Fibroblast of the aortic adventitia (primary cell): ENCODE measurements at places on chromosomes 16 and 17. TPM values are rescaled to one million over a fixed set of nuclear protein-coding genes. Genes with fewer than 3 reads are reported as not detected.
A peak's percentile ranks its signal among the peaks of the same experiment; 100 is the strongest.

DNA sequence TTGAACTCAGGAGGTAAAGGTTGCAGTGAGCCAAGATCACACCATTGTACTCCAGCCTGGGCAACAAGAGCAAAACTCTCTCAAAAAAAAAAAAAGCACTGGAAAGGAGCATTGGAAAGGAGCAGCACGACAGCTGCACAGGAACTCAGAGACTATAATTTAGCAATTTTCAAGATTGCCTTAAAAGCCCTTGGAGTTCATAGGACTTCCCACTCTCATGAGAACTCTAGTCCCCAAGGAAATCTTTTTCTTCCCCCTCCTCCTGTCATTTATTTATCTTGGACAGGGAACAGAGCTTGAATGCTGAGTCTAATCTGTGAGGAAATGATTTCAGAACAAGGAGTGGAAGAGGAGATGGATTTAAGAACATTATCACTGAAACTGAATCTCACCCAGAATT lies 69.0 kb downstream of the PLXDC1 start:
- peak; percentile 94 for DNase-seq

- peak; percentile 96 for DNase-seq
These were observed 20.6 kb downstream of the VPS53 start for GRCh38 chr17:693791-694638.

GRCh38 chr16:14164916-14165662 lies 94.0 kb downstream of the MRTFB start:
- DNase-seq = no peak

- DNase-seq = no peak
These were observed 20.6 kb upstream of the CDH15 start for GRCh38 chr16:89150981-89151380.

GRCh38 chr17:6040504-6040903 lies 29.7 kb upstream of the WSCD1 start:
- no peak for DNase-seq

- peak; percentile 33 for DNase-seq
These were observed 29.0 kb upstream of the RNPS1 start for GRCh38 chr16:2296661-2297505.

GRCh38 chr17:75240394-75241142 lies 20.8 kb downstream of the GGA3 start:
- peak; percentile 68 for DNase-seq

DNA sequence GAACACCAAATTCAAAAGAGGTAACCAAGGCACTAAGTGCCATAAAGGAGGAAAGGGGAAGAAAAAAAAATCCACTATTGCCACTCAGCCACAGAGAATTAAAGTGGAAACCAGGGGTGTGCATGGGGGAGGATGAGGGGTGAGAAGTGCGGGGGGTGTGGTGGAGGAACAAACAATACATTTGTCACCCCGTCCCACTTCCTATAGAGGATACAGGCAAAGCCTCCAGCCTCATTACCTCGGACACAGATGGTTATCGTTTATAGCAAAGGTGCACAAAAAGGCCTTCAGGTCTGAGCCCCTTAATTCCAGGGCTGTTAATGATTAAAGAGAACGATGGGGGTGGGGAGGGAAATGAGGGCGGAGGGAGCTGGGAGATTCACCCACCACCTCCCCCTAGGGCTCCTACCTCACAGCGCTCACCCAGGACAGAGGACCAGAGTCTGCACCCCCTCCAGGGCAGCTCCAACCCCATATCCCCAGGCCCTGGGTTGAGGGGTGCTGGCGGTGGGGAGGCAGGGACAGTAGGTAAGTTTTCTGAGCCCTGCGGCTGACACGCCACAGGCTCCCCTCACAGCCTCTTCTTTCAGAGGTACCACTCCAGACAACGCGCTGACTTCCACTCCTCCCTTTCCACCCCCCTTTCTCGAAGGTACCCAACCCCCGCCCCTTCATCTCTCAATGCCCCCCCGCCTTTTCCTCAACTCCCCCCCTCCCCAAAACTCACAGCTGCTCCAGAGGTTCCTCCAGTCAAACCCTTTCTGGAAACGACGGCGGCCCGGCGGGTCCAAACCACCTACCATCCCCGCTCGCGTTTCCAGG lies 470 bp downstream of the DCUN1D3 start:
- no peak for DNase-seq

DNA sequence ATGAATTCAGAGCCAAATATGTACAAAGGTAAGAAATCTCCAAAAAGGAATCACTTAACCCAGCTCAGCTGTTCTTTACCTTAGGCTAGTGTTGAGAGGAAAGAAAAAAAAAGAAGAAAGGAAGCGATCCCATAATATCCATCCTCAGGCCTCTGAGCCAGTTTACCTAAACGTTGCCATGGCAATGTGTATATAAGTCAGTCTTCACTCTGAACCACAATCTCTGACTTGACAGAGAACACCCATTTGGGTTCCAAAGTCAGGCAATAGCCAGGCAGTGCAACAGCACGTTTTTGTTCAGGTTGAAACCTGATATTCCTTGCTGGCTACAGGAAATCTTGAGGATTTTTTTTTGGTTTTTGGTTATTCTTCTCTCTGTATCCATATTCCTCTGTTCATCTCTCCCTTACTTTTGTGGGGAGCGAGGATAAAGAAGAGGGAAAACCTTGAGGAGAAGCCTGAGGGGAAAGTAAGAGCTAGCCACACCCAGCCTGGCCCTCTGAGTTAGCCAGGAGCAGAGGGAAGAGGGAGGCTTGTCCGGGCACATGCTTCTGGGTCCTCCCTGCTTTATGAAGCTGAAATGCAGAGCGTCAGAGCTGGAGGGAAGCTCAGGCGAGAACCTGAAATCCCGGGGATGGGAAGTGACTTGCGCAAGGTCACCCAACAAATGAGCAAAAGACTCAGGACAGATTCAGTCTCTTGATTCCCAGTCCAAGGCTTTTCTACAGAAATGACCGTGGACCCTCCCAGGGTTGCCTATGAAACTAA lies 152.7 kb downstream of the SOX9 start:
- no peak for DNase-seq

- no peak for DNase-seq
These were observed 200.3 kb upstream of the NOG start for GRCh38 chr17:56393156-56393555.

- DNase-seq = no peak
These were observed 54.6 kb downstream of the TBC1D16 start for GRCh38 chr17:79981090-79981489.

- DNase-seq = no peak
These were observed 20.3 kb downstream of the NF1 start for GRCh38 chr17:31114956-31115555.

- DNase-seq = peak; percentile 67
These were observed 9.2 kb upstream of the CD300A start for GRCh38 chr17:74457146-74457819.

DNA sequence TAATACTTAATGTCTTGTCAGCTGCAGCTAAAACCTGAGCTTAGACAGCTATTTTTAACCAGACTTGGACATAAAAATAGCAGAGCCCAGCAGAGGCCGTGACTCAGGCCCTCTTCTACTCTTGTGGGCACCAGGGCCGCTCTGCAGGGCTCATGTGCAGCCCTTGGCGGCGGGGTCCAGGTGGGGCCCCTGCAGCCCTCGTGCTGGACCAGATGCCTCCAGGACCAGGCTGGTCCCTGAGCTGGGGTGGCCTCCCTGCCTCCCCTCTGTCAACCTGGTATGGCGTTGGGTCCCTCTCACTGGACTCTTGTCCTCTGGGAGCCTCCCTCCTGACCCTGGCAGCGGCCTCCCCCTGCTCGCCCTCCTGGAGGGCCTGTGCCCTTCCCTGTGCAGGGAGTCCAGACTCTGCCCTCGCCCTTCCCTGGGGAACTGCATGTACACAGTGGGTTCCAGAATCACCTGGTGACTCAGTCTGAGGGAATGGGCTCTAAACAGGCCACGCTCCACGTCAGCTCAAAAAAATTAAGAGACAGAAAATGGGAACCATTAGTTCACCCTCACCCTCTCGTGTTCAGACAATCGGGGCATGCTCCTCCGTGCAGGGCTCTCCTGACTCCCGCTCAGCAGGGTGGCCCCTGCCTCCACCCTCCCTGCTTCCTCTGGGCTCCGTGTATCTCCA lies 9.7 kb downstream of the CDK5R1 start:
- DNase-seq = peak; percentile 55

DNA sequence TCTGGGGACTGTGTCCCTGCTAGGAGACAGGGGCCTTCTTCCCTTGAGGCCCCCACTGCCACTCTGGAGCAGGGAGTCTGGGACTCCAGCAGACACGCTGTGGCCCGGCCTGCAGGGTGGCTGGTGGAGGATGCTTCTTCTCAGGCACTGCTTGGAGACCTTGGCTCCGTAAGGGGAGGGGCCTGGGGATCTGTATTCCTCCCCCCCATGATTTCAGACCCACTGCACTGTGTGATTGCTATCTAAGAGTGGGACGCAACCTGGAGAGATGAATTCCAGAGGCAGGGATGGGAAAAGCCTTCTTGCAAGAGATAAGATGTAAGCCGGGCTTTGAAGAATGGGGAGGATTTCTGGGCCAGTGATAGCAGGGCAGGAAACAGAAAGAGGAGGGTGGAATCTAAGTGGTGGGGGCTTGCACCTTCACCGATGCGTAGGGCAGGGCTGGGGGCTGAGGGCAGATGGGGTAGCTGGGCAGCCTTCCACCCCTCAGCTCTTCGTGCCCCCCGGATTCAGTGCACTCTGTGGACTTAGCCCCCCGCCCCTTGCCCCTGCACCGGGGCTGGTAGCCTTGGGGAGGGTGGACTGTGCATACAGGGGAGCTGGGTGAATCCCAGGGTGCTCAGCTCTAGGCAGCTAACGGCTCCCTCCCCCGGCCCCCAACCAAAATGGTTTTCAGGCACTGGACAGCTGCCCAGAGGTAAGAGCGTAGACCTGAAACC lies 5.2 kb upstream of the GSE1 start:
- DNase-seq = no peak

GRCh38 chr16:85927959-85928358 lies 29.0 kb downstream of the IRF8 start:
- no peak for DNase-seq

DNA sequence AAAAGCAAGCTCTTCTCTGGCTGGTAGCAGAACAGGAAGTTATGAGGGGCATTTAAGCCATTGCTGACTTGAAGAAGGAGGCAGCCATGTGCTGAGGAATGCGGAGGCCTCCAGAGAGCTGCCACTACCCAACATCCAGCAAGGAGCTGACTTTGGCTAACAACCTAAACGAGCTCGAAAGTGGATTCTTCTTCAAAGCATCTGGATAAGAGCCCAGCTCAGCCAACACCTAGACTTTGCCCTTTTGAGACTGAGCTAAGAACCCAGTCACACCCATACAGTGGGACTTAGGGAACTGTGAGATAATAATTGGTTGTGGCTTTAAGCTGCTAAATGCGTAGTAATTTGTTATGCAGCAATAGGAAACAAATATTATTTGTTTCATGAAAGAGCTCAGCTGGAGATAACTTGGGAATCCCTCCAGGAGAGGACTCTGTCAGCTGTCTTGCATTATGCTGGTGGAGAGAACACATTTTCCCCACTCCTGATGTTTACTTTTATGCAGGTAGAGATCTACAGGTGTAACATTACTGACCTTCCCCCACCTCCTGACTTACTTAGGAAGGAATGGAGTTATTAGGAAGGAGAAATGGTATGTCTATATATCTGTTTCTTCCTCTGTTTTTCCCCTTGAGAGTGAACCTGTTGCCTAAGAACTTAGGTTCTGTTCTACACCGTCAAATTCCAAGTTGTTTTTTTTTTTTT lies 52.7 kb upstream of the ZNF629 start:
- peak; percentile 14 for DNase-seq

DNA sequence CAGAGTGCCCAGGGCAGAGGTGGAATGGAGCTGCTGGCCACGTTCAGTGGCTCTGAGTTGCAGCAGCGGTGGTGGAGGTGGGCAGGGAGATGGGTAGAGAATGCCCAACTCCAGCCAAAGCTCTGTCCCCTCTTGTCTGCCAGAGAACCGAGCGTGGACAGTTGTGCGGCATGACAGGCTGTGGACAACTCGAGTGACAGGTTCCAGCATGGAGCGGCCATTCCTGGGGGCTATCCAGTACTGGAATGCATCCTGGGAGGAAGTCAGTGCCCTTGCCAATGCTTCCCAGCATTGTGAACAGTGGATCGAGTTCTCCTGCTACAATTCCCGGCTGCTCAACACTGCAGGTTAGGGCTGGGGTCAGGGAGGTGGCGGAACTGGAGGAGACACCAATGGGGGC lies 8.3 kb downstream of the CNTNAP1 start:
- DNase-seq = no peak

GRCh38 chr17:40430272-40431230 lies 12.7 kb upstream of the IGFBP4 start:
- DNase-seq = no peak

GRCh38 chr17:79505199-79505598 lies 105.7 kb downstream of the RBFOX3 start:
- DNase-seq = no peak

- no peak for DNase-seq
These were observed 95.3 kb downstream of the SHISA6 start for GRCh38 chr17:11336290-11336689.

DNA sequence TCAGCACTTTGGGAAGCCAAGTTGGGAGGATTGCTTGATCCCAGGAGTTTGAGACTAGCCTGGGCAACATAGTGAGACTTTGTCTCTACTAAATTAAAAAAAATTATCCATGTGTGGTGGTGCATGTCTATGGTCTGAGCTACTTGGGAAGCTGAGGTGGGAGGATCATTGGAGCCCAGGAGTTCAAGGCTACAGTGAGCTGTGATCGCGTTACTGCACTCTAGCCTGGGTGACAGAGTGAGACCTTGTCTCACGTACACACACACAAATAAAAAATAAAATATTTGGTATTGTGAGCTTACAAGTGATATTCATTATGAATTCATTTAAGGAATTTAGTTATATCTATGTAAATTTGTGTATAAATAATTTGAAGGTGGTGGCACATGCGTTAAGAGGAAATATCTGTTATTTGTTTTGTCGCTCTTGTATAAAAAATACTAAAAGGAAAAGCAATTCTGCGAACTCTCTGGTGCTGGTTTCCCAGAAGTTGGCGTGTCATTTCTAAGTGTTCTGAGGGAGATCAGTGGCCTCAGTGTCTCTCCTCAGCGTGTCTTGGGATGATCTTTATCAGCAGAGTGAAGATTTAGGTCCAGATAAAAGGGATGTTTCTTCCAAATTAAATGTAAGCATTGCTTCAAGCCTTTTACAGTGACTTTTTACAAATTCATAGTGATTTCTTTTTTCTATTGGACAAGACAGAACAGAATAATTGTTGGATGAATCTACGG lies 187.6 kb downstream of the FTO start:
- DNase-seq = no peak

DNA sequence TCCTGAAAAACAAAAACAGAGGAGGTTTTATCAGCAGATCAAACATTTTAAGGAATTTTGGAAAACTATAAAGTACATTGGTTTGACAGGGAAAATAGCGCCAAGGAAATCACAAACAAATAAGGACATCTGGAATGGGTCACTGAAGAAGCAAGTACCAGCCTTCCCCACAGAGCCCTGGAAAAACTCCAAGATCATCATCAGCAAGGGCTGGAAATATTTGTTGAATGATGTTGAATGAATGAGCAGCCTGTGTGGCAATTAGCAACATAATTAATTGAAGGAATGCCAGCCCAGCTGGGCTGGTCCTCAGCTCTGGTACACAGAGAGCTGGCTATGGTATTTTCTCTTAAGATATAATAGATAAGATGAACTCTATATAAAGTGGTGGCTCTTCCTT lies 290.4 kb downstream of the HS3ST3A1 start:
- peak; percentile 55 for DNase-seq

Gene ACTG1
- total RNA-seq = 3,211 and 6,650 TPM in 2 replicates

Gene CCL23
- not detected in 2 replicates for total RNA-seq

Gene AURKB
- 5.7 and 31.8 TPM in 2 replicates for total RNA-seq

Gene RNF43
- under 0.01 and 0.49 TPM in 2 replicates for total RNA-seq

Gene SLC52A1
- 0.09 and 0.25 TPM in 2 replicates for total RNA-seq

Gene NPIPB6
- 26.7 TPM in 1 of 2 replicates, not detected in the other for total RNA-seq

Gene KRT32
- total RNA-seq = 0.09 TPM in 1 of 2 replicates, not detected in the other

Gene HSPB9
- total RNA-seq = not detected in 2 replicates

Gene TBC1D26
- 0.65 TPM in 1 of 2 replicates, not detected in the other for total RNA-seq
